ENCODE measurements at places on chromosomes 5 and 9. TPM values are rescaled to one million over a fixed set of nuclear protein-coding genes. Genes with fewer than 3 reads are reported as not detected.
A peak's percentile ranks its signal among the peaks of the same experiment; 100 is the strongest.

DNA sequence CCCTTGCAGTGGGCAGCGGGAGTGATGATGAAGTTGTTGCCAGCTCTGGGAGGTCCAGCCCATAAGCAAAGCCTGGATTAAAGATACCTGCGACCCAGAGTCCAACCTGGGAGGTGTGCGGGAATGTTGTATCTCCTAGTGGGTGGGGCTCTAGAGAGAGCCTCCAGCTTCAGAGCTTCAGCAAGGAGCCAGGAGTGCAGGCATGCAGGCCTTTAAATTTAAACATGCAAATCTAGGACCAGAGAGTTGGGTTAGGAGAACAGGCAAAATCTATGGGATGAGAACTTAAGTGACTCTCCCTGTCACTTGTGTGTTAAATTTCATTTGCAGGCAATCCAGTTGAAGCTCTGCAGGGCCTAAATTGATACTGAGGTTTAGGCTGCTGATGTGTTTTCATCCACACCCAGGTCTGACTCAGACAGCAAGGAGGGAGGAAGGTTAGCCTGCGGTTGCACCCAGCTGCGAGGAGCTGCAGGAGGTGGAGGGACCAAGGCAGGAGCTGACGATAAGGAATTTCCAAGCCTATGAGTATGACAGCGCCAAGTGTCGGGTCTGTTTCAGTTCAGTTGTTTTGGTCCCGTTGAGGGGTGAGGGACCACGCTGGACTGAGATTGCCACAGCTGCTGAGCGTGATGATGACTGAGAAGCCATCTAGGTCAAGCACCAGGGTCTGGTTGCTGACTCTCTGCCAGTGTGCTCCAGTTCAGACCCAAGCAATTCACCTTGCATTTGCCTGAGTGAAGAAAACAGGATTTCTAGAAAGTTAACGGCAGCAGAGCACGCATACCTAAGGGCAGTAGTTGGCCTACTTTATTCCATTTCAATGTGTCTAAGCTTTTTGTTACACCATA is 243.0 kb downstream of the ICE1 start:
- DNase-seq, result no peak

The SPINK13 gene
- not detected for total RNA-seq

The G3BP1 gene
- 345 TPM for total RNA-seq

GRCh38 chr9:131258186-131258585 is 18.1 kb downstream of the FAM78A start:
- DNase-seq, result peak; percentile 0

GRCh38 chr9:131739959-131740648 is at the start of gene RAPGEF1:
RAPGEF1 (minus strand) TSS chr9:131740076; CDS start chr9:131739830, 246 bp downstream.
- peak; percentile 77 for DNase-seq

GRCh38 chr5:170495825-170496661 is 7.8 kb upstream of the KCNIP1 start:
- no peak for DNase-seq

GRCh38 chr5:66747607-66748006 is 151.4 kb downstream of the MAST4 start:
- DNase-seq, result no peak

DNA sequence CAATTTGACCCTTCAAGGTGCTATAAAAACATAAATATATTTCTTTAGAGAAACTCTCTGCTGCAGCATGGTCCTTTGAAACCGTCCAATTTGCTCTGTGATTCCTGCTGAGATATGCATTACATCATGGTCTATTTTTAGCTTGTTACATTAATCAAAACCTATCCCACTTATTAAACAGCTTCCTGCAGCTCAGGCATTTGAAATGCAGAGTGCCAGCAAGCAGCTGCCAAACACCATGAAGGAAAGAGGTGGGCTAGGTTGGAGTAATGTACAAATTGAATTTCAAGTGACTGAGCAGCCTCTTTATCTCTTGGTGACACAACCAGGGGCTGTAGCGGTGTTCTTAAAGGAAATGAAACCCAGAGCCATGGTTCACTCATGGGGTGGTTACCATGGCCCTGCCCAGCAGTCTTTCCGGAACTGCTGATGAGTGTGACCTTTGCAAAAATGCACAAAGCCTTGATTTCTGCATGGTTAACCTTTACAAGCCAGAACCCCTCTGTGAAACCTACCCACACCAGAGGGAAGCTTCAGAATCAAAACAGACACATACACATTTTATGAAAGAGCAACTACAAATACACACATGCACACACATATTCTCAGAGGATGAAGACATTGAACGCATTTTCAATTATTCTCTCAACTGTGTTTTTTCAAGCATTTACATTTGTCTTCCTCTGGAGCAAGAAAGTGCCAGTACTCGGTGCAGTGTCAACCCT is 155.8 kb upstream of the ZNF608 start:
- no peak for DNase-seq
